NB4 (cell line): ENCODE measurements at places on chromosomes 5 and 9.

DNA sequence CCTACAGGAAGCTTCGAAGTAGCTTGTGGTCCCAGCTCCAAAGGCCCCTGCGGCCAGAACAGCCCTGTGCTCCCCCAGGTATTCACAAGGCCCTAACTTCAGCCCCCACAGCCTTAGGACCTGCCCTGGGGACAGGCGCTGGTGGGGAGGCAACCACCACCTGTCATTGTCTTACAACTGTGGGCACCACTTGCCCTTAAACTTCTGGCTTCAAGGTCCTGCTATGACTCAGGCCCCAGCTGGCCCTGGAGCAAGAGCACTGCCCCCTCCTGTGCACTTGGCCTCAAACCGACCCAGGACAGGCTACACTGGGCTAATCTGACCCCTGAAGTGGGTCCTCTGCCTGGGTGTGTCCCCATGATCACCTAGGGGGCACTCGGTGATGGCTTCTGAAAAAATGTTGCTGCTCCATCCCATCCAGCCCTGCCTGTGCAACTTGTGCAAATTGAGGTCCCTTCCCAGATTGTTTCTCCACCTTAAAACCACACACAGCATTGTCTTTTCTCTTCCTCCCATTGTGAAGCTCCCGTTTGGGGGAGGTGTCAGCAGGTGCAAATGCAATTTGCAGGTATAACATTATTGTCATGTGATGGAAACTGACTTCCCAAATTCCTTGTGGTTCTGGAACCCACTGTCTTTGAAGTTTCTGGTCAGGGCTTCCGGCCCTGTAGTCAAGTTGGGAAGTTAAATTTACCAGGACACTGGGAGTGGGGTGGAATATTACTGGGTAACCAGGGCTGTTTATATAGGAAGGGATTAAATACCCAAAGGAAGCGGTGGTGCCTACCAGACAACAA lies 1.1 kb upstream of the PROB1 start:
- DNase-seq = no peak

DNA sequence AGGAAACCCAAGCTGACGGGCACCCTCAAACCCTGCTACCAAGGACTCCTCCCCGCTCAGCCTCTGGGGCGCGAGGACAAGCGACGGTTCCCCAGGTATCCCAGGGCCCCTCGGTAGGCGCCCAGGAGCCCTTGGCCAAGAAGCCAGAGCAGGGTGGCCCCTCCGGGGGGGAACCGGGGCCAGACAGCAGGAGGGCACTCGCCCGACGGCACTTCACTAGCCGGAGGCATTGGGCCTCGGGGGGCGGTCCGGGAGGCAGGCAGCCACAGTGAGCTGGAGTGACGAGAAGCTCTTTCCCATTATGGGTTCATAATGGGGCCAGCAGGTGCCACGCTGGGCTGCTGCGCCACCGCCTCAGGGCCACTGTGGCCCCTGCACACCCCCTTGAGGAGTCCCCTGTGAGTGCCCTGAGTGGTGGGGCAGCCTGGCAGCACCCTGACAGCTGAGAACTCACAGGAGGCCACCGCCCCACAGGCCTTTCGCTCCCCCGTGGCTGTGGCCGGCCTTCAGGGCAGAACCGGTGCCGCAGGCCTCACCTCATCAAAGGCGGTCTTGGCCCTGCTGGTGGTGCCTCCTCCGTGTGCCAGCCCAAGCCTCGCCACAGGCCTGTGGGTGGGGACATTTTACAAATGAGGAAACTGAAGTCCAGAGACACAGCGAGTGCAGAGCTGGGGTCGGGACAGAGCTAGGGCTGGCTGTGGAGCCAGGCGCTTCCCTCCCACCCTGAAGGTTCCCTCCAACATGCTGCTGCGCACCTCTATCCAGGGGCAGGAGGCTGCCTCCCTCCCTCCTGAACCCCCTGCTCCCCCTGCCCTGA lies 68.7 kb downstream of the PSMB7 start:
- no peak for DNase-seq

DNA sequence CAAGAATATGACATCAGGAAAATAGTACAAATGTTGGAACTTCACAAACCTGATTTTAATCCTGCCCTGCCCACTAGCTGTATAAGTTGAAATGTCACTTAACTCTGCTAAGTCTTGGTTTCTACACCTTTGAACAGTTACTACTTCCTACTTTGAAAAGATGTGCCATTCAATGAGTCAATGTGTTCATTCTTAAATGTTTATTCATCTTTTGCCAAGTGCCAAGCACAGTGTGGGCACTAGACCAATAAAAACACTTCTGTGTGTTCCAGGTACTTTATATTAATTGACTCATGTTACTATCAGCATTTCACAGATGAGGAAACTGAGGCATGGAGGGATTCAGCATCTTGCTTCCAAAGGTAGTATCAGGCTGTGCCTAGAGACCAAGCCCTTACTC lies 12.8 kb downstream of the PDCL start:
- DNase-seq = no peak

- no peak for DNase-seq
Observed at GRCh38 chr5:31981361-31981945, 192.7 kb downstream of the GOLPH3 start.

GRCh38 chr9:33041432-33042188 lies 16.5 kb downstream of the DNAJA1 start:
- DNase-seq = peak; percentile 78

DNA sequence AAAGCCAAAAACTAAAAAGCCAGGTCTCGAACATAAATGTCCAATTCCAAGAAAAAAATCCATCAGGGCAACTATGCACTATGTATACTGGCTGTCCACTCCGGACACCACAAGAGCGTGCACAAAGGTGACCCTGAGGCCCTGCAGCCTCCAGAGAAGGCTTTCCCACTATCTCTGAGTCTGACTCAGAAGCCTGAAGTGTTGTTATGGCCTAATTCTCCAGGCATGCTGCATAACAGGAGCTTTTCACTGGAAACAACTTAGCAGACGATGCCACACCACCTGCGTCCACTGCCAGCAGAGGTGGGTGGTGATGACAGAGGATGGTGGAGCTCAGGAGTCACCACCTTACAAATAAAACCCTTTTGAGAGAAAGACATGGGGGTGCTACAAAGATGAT lies 63.7 kb downstream of the HABP4 start:
- no peak for DNase-seq

- DNase-seq = no peak
Observed at GRCh38 chr5:73812457-73812856, 186.5 kb downstream of the ARHGEF28 start.

DNA sequence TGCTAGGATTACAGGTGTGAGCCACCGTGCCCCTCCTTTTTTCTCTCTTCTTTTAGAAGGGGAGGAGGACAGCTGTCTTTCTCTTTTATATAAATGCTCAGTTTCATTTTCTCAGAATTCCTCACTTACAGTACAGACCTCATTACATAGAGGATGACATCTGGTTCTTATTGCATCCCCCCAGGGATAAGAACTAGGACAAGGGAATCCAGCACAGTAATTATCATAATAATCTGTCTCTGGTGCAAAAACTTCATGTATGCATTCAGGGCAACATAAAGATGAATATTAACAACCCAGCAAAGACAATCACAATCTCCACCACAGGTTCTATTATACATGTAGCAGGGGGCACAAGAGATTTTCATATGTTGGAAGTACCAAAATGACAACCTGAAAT lies 5.1 kb downstream of the SPZ1 start:
- no peak for DNase-seq

- no peak for DNase-seq
Observed at GRCh38 chr9:91726406-91727100, 223.5 kb downstream of the ROR2 start.
